Ascending aorta (tissue), 2 donors: ENCODE measurements at places on chromosomes 4 and X. TPM values are rescaled to one million over a fixed set of nuclear protein-coding genes. Genes with fewer than 3 reads are reported as not detected.

GRCh38 chr4:14961292-14961691 is 41.0 kb upstream of the CPEB2 start:
- H3K27me3 ChIP-seq: no peaks in the 10 kb centered on the region
- H3K36me3 ChIP-seq: no peaks in the 10 kb centered on the region
- no peaks in the 10 kb centered on the region for H3K4me1 ChIP-seq
- H3K4me3 ChIP-seq: no peak overlapping the region

The SMR3B gene
- total RNA-seq: not detected

DNA sequence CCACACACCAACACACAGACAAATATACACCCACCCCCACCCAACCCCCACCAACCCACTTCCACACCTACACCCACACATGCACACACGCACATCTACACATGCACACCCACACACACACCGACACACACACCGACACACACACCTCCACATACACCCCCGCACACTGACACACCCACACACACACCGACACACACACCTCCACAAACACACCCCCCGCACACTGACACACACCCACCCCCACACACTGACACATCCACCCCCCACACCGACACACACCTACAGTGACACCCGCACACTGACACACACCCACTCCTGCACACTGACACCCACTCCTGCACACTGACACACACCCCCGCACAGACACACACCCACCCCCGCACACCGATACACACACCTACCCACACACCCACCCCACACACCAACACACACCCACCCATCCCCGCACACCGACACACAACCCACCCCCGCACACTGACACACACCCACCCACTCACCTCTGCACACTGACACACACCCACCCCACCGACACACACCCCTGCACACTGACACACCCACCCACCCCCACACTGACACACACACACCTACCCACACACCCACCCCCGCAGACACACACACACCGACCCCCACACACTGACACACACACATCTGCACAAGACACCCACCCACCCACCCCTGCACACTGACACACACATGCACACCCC is 31.1 kb downstream of the FGFRL1 start:
- no peak overlapping the region for H3K27ac ChIP-seq
- H3K4me3 ChIP-seq: no peak overlapping the region
- no peak for DNase-seq
- H3K36me3 ChIP-seq: no peaks in the 10 kb centered on the region
- H3K27me3 ChIP-seq: no peaks in the 10 kb centered on the region

The FREM3 gene
- total RNA-seq: not detected
